ENCODE measurements at places on chromosomes 12 and 14.

GRCh38 chr12:14403293-14403692, 37.8 kb downstream of the ATF7IP start:
- DNase-seq: no peak

GRCh38 chr14:90049390-90049789, 12.4 kb upstream of the KCNK13 start:
- no peak for DNase-seq

- no peak for DNase-seq
Observed at GRCh38 chr12:48923117-48923516, 2.2 kb downstream of the FKBP11 start.

DNA sequence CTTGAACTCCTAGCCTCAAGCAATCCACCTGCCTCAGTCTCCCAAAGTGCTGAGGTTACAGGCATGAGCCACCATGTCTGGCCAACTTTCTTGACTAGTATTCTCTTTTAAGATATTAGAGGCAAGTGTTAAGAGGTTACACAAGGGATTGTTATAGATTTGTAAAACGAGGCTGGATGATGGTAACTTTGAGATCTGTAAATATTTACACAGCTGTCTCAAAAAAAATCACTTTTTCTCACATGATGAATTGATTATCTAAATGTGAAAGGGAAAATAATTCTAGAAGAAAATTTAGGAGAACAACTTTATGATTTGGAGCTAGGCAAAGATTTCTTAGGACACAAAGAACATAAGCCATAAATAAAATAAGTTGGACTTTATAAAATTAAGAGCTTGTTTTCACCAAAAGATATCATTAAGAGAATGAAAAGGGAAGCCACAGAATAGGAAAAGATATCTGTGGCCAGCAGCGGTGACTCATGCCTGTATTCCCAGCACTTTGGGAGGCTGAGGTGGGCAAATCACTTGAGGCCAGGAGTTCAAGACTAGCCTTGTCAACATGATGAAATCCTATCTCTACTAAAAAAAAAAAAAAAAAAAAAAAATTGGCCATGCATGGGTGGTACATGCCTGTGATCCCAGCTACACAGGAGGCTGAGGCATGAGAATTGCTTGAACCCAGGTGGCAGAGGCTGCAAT, 77.4 kb downstream of the BBS10 start:
- no peak for DNase-seq

GRCh38 chr14:61765225-61765943, 3.2 kb downstream of the SNAPC1 start:
- DNase-seq: no peak

DNA sequence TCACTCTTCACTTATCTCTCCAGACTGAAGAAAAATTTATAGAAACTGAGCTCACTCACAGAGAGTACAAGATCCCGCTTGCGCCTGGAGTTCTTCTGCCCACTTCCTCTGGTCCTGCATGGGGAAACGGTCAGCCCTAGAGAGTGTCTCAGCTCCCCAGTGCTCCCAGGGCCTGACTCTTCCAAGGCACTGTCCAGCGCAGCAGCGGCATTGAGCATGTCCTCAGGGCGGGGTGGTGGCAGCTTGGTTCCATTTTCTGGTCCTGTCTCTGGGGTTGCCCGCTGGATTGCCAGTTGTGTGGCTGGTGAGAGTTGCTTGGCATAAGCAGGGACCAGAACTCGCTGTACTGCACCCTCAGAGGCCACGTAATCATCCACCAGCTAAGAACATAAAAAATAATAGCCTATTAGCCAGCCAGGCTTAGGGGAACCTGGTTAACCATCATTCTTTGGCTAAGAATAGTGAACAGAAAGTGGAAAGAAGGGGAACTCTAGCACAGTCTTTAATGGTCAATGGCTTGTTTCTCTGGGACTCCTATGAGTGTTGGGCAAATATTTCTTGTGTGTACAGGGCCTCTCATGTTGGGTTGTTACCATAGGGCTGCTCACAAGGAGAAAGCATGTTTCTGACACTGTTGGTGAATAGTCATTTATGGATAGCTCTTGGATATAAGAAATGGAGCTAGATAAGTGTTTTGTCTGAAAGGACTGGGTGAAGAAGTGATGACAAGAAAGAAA, 13.7 kb upstream of the AJUBA start:
- no peak for DNase-seq

DNA sequence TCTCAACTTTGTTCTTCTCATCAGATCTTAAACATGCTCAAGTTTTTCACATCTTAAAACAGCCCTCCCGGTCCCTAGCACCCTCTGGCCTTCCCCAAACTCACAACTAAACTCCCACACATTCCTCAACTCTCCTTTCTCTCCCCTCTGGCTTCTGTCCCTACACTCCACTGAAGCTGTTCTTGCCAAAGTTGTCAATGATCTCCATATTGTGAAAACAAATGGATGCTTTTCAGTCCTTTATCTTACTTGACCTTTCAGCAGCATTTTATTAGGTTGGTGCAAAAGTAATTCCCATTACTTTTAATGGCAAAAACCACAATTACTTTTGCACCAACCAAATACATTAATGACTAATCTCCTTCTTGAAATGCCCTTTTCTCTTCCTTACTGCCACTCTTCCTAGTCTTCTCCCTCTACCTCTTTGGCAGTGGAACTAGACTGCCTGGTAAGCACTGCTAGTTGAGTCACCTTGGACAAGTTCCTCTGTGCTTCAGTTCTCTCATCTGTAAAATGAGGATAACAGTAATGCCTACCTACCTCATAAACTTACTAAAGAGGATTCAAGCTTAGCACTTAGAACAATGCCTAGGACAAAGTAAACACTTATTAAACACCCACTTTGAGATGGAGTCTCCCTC, 16.0 kb downstream of the CERS5 start:
- DNase-seq: no peak

GRCh38 chr14:56648508-56649301, 69.1 kb downstream of the TMEM260 start:
- no peak for DNase-seq

GRCh38 chr14:38233218-38233617, 22.7 kb downstream of the CLEC14A start:
- DNase-seq: no peak

DNA sequence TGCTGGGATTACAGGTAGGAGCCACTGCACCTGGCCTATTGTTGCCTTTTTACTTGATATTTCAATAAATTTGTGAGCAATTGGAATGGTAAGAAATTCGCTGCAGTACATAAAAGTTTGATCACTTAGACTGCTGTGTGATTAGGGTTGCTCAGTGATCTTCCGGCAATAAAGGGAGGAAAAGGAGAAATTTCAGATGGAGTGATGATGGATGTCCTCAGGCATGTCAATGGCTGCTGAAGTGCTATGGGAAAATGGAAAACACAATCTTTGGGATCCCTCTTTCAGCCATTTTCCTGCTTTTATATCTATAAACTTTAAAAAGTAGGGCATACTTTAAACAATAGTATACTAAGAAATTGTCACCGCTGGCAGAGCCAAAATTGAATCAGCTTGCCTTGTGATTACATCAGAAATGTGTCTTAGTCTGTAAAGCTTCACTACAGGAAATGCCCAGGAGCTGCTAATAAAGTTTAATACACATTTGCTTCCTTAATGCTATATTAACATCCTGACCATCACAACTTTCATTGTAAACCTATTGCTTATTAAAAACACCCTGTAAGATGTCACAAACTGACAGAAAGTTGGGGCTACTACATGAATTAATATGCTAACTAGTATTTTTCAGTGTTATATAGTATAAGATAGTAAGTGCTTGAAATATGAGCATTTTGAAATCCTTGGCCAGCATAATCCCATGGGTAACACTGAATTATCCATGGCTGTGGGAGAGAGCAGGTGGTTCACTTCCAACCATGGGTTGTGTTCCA, 13.7 kb upstream of the FBXL14 start:
- no peak for DNase-seq

GRCh38 chr12:94609917-94610443, 40.4 kb downstream of the TMCC3 start:
- no peak for DNase-seq

GRCh38 chr14:92482621-92483319, 30.8 kb upstream of the RIN3 start:
- no peak for DNase-seq

DNA sequence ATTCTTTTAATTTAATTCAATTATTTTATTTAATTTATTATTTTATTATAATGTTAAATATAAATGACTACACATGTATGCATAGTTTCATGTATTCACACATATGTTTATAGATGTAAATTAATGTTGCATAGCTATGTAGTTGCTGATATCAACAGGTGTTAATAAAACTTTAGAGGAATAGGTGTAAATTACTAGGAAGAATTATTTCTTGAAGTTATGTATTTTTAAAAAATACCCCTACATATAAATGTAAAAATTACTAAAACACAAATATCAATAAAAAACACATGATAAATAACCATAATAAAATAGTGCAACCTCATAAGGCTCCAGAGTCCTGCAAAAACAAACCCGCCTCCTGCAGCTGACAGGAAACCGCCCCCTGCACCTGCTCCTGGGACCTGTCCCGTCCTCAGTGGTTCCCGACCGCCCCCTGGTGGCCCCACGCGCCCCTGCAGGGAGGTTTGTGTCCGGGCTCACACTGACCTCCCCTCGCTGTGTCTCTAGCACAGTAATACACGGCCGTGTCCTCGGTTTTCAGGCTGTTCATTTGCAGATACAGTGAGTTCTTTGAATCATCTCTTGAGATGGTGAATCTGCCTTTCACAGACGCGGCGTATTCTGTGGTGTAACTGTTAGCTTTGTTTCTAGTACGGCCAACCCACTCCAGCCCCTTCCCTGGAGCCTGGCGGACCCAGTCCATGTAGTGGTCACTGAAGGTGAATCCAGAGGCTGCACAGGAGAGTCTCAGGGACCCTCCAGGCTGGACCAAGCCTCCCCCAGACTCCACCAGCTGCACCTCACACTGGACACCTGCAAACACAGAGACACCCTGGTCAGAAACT, 1264.0 kb downstream of the TMEM121 start:
- DNase-seq: peak; percentile 60

- no peak for DNase-seq
Observed at GRCh38 chr12:80242321-80242720, 143.0 kb downstream of the OTOGL start.

Measured in activated CD4-positive, alpha-beta T cell treated with anti-CD3 and anti-CD28 coated beads, Interleukin-2, amount 50 U/mL, for 4 hours (primary cell).